ENCODE measurements at places on chromosomes 4 and X.

DNA sequence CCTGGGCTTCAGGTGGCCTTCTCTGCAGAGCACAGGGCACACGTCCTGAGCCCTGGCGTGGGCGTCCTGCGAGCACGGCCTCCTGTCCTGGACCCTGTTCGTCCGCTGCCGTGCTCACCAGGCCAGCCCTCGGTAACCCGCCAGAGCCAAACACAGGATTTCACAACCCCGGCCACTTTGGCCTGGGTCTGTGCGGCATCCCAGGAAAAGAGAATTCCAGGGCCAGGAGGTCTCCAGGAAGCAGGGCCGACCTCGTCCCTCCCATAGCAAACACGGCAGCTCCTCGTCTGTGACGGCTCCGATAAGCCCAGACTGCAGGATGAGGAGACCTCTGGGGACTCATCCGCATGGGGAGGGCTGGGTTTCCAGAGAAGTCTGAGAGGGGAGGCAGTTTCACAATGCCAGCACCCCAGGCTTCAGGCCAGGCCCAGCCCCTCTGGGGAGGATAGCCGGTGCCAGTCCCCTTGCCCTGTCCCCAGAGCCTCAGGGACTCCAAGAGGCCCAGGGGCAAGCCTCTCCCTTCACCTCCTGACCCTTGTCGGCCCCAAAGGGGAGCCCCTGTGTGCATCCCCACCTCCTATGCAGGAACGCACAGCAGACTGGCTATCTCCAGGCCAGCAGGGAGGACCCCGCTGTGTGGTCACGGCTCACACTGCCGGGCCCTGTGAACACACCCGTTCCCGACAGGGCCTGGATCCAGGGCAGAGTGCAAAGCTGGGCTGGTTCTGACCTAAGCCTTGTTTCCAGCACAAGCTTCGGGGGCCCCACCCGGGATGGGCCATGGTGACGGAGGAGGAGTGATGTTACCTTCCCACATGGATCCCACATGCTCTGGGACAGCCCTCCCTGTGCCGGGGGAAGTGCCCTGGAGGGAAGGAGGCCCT is 22.3 kb upstream of the HTRA3 start:
- no peak for DNase-seq

DNA sequence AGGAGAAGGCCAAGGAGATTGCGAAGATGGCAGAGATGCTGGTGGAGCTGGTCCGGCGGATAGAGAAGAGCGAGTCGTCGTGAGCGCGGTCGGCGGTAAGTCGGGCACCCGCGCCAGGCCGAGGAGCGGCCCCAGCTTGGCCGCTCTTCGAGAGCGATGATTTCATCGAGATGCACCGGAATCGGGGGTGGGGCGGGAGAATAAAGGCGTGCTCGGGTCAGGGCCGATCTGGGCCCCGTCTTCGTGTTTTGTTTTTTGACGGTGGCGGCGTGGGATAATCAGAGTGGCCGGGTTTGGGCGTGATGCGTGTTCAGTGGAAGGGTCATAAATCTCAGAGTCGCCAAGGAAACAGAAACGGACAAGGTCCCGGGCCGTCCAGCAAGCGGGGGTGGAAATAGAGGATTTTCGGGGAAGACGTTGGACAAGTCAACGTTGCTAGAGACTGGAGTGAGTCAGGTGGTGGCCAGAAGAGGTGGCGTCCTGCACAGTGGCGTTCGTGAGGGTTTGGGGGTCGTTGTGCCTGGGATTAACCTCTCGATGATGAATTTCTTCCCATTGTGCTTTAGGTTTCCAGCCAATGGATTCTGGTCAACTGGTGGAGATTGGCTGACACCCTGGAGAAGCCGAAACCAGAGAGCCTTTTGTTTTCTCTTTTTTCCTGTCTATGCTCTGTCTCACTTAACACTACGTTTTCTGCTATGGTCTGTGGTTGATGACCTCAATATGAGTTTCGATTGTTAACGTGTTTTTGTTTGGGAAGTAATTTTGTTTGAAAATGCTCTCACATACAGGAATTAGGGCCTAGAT is 882 bp downstream of the MRFAP1 start:
- no peak for DNase-seq

DNA sequence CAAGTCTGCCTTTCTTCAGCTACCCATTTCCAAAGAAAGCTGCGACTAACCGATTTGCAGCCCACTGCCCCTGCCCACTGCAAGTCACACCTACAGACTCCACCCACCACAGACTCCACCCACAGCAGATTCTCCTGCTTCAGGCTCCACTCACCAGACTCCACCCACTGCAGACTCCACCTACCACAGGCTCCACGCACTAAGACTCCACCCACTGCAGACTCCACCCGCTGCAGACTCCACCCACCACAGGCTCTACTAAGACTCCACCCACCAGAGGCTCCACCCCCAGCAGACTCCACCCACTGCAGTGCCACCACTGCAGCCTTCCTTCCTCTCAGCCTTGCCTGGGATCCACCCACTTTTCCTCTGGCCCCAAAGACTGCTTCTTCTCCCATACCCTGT is 41.3 kb downstream of the ABLIM2 start:
- DNase-seq, result no peak

DNA sequence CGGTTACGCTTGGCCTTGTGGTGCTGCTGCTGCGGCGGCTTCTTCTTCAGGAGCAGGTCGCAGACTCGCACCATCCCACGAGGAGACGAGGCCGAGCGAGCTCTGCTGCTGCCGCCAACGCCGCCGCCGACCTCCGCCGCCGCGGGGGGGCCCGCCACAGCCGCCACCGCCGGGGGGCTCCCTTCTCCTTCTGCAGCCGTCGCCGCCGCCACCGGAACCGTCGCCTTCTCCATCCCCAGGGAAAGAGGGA is 237 bp downstream of the ANKRD17 start:
- DNase-seq, result no peak

- no peak for DNase-seq
Measured at GRCh38 chr4:141389649-141390048, 169.0 kb downstream of the ZNF330 start.

GRCh38 chr4:59200992-59201391 is 1999.1 kb upstream of the ADGRL3 start:
- DNase-seq, result no peak

GRCh38 chr4:142191901-142192300 is 555.5 kb downstream of the IL15 start:
- no peak for DNase-seq

DNA sequence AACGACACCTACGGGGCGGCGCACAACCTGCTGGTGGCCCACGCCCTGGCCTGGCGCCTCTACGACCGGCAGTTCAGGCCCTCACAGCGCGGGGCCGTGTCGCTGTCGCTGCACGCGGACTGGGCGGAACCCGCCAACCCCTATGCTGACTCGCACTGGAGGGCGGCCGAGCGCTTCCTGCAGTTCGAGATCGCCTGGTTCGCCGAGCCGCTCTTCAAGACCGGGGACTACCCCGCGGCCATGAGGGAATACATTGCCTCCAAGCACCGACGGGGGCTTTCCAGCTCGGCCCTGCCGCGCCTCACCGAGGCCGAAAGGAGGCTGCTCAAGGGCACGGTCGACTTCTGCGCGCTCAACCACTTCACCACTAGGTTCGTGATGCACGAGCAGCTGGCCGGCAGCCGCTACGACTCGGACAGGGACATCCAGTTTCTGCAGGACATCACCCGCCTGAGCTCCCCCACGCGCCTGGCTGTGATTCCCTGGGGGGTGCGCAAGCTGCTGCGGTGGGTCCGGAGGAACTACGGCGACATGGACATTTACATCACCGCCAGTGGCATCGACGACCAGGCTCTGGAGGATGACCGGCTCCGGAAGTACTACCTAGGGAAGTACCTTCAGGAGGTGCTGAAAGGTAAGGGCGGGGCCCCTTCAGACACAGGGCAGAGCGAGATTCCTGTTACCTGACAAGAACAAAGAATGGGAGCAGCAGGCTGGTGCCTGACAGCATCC is 11.7 kb downstream of the RPL9 start:
- DNase-seq, result no peak

DNA sequence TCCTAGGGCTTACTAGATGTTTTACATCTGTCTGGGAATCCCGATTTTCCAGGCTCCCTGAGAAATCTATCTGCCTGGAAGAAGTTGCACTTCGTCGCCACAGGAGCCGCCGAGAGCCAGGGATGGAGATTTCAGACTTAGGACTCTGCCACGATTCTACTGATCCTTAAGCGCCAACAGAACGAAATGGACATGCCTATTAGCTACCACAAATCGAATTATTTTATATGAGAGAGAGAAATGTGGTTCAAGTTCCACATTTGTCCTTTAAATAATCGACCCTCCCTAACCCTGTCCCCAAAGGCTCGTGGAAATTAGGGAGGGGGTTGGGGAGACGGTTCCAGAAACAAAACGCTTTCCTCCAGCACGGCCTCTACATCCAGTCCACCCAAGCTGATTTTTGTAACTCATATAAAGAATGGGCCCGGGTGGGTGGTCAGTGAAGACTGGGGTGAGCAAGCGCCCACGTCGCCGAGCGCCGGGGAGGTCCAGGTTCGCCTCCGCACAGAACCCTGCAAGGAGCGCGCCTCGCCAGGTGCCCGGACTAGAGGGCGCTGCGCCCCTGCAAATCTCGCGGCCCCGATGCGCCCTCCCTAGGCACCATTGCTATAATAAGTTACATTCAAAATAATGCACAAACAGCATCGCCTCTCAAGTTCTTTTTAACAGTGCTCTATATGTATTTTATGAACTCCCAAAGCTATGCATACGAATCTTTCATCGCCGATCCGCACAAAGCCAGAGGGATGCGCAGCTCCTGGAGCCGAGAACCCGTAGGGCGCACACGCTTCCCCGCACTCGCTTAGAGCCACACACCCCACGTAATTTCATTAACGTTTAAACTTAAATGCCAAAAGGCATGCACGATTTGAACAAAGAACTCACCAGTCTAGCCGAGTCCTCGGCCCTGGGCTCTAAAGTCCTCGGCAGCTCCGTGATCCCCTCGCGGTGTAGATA is 2.1 kb upstream of the FAT1 start:
- DNase-seq, result peak; percentile 51

DNA sequence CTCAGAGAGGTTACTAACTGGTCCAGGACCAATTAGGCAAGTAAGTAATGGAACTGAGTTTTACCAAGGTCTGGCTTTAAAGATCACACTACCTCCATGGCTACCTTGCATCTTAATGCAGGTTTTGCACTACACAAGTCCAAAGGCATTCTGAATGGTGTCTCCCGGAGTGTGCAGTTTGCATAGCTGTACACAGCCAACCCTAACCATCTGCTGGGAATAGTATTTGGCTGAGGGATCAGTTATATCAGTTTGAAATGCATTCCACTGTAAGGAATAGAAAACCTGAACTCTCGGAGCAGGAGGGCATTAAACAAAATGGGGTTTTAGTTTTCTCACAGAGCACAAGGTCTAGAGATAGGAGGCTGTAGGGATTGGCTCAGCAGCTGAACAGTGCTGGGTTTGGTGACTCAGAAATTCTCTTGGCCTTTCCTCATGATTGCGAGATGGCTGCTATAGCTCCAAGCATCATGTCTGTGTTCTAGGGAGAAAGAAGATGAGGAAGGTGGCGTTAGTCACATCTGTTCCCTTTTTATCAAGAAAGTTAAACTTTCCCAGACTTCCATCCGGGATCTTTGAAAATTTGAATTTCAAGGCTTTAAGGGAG is 177.1 kb downstream of the NHS start:
- DNase-seq, result no peak

- DNase-seq, result no peak
Measured at GRCh38 chrX:13339607-13340006, 19.8 kb upstream of the ATXN3L start.

- DNase-seq, result no peak
Measured at GRCh38 chrX:149825424-149825823, 43.7 kb downstream of the MAGEA9 start.

DNA sequence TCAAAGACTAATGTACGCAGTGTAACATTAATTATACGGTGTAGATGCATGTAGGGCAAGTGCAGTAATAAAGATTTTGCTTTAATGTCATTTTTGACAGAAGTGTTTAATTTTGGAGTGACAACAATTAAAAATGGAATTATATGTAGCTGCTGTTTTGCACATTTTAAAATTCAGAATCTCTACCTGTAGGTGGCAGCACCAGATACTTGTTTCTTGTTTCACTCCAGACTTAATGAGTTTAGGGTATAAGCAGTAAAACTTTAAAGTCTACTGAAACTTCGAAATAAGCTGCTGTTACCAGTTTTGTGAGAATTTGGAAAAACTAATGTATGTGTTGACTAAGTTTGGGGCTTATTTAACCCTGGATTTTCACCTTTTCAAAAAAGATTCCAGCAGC is 144.9 kb downstream of the POLA1 start:
- DNase-seq, result no peak

DNA sequence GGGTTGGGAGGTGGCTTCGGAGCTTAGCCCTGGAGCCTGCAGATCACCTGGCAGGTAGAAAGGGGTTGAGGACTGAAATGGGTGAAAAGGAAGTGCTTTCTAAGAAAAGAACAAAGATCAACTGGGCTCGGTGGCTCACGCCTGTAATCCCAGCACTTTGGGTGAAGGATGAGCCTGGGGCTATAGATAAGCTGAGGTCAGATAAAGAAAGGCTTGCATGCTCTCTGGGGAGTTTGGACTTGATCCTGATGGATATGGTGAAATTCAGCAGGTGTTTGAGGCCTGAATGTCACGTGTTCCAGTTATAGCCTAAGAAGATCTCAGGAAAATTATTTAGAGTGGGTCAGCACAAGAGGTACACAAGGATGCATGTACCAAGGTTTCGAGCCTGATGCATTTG is 40.8 kb downstream of the SLC34A2 start:
- no peak for DNase-seq

DNA sequence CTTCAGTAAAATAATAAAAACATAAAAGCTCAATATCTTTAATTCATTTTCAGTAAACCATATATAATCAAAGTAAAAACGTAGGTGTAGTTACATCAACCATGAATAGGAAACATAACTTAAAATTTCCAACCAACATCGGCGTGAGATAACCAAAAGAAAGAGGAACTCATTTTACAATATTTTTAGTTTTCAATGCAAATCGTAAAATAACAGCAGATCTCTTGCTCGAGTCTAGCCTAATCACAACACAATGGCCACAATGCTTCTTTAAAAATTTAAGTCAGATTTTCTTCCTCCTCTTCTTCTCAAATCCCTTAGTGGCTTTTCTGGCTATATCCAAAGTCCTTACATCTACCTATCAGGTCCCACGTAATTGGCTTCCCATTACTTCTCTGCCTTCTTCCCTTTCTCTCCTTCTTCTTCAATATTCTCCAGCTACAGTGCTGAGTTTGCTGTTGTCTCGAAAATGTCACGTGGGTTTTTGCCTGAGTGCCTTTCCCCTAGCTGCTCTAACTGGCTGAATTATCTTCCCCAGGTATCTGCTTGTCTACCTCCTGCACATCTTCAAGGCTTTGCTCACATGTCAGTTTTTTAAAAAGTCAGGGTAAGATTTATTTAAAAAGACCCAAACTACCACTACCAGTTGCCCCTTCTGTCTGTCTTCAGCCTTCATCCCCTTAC is 90.9 kb upstream of the BANK1 start:
- no peak for DNase-seq

GRCh38 chr4:105569057-105569865 is 16.8 kb downstream of the ARHGEF38 start:
- DNase-seq, result no peak

DNA sequence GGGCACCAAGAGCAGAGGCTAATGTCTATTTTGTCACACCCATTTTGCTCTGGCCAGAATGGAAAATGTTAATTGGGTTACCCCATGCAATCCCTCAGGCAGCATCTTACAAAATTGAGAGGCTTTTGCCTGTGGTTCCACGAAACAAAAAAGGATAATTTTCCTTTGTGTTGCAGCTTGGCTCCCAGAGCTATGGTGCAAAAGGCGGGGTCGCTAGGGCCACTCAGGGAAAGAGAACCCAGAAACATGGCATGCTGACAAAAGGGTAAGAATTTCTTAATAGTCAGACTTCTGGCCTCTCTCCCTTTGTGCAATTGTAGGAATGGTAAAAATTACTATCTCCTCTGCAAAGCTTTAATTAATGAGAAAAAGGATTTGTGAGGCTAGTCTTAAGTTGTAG is 119.6 kb upstream of the BANK1 start:
- DNase-seq, result no peak
